ENCODE measurements at places on chromosomes 5 and 9.

- peak; percentile 34 for DNase-seq
These were observed 1.7 kb downstream of the TLE4 start for GRCh38 chr9:79573412-79573923.

DNA sequence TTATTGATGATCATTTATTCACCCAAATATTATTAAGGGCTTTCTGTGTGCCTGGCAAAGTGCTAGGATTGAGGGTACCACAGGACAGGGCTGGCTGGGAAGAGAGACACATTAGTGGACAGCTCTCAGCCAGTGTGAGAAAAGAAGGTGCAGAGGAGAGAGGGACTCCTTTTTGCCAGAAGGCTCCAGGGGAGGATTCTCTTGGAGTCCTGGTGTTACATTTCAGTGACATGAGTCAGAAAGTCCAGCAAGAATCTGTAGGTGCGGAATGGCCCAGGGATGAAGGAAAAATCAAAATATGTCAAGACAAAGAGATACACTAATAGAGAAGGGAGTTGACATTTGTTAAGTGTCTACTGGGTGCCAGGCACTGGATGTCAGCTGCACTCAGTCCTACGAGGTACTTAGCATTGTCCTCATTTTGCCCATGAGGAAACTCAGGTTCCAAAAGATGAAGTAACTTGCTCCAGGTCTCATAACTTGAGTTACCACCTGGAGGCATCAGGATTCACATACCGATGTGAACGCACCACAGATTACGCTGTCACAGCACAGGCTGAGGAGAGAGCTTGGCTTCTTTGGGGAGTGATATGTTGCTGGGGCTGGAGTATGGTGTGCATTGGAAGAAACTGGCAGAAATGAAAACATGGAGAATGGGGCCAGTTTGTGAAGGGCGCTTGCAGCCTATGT is 60.5 kb downstream of the RASGRF2 start:
- DNase-seq = no peak

DNA sequence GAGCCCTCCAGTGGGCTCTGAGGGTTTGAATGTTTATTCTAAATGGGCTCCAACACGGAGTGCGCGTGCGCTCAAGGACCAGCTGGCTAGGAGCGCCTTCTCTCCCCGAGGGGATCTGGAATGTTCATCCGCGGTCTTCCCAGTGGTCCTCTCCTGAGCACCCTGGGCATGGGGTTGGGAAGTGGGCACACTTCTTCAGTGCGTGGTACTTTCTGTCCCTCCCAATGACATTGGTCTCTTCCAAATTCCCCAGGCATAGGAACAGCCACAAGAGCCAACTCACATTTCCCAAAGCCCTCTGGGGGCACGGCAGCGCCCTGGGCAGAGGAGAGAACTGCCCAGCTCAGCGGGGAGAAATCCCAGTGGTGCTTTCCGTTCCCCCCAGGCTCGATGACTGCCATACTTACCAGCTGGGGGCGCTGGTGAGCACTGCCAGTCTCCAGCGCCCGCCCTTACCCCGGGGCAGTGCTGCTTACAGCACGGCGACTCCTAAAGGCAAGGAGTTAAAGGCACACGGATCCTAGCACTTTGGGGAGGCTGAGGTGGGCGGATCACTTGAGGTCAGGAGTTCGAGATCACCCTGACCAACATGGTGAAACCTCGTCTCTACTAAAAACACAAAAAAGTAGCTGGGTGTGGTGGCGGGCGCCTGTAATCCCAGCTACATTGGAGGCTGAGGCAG is 29.9 kb upstream of the OBP2B start:
- peak; percentile 76 for DNase-seq

GRCh38 chr5:145800181-145800580 is 35.0 kb downstream of the PRELID2 start:
- DNase-seq = peak; percentile 20

DNA sequence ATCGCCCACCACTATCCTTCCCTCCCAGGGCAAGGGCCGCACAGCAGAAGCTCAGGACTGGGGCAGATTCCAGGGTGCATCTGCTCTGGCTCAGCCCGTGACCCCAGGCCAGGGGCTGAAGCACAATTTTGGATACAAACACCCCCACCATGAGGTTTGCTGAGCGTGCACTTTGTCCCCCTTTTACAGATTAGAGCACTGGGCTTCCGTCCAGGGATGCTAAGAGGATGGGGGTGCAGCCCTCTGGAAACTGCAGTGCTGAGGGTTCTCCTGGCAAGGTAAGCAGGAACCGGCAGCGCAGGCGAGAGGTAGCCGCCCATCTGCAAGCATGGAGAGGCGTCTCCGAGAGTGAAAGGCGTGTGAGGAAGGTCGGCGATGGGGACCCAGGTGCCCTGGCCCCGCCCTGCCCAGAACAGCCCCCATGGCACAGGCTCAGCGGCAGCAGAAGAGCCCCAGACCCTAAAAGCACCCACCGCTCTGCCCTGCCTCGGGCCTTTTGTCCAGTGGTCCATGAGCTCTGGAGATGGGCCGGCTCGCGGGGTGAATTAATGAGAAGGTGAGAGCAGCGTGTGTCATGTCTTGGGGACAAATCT is 54.5 kb upstream of the OLFM1 start:
- no peak for DNase-seq

GRCh38 chr5:149355688-149356087 is 2.2 kb upstream of the PCYOX1L start:
- no peak for DNase-seq

- DNase-seq = no peak
These were observed 285.8 kb downstream of the ZNF608 start for GRCh38 chr5:124460642-124461041.

DNA sequence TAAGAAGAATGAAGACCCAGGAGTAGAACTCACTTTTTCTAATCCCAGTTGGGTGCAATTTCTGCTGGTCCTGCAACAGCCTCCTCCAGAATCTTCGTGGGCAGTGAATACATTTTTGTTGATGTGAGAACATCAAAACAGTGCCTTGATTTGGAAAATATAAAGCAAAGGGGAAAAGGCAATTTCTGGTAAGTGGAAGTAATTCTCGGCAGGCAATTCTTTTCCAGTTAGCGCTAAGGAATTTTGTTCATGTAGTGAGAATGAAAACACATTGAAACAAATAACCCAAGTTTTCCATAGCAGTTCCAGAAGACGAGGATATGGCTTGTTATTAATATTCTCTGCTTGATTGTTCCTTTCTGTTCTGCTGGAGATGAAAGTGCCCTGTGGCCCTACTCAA is 178.7 kb downstream of the SPATA31D1 start:
- no peak for DNase-seq

DNA sequence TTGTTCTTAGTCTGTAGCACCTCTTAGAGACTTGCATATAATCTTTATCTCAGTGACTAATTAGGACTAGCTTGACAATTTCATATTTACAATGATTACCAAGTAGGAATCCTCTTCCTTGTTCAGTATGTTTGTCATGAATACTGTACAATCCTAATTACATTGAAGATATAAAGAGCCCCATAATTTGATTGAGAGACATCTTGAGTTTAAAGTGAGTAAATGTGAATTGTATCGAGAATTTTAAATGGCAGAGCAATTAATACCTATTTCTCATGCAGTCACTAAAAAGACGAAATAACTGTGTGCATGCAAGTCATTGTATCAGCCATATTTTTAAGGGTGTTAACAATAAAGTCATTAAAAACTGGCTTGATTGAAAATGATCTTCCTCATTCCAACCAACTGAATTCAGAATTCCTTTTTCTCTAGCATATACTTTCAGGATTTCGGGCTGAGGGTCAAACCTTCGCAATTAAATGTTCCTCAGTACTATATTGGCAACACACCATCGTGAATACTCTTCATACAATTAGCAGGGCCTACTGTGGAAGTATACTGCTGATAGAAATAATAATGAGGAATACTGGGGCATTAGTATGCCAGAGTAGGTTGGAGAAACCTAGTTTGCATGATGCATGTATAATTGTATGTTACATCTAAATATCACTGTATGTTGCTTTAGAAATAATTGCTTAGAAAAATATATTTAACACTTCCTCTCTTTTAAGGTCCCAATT is 284.7 kb upstream of the TMEM161B start:
- DNase-seq = no peak

GRCh38 chr9:89891221-89891590 is 286.4 kb downstream of the GADD45G start:
- no peak for DNase-seq

GRCh38 chr5:39076101-39076756 is 2.0 kb upstream of the RICTOR start:
- no peak for DNase-seq

- no peak for DNase-seq
These were observed 1247.4 kb downstream of the EFNA5 start for GRCh38 chr5:106423109-106423897.
